AG04449 (cell line): ENCODE measurements at places on chromosomes 6 and 20.

- DNase-seq, result no peak
These were observed 48.3 kb downstream of the OR2B6 start for GRCh38 chr6:28005152-28005890.

DNA sequence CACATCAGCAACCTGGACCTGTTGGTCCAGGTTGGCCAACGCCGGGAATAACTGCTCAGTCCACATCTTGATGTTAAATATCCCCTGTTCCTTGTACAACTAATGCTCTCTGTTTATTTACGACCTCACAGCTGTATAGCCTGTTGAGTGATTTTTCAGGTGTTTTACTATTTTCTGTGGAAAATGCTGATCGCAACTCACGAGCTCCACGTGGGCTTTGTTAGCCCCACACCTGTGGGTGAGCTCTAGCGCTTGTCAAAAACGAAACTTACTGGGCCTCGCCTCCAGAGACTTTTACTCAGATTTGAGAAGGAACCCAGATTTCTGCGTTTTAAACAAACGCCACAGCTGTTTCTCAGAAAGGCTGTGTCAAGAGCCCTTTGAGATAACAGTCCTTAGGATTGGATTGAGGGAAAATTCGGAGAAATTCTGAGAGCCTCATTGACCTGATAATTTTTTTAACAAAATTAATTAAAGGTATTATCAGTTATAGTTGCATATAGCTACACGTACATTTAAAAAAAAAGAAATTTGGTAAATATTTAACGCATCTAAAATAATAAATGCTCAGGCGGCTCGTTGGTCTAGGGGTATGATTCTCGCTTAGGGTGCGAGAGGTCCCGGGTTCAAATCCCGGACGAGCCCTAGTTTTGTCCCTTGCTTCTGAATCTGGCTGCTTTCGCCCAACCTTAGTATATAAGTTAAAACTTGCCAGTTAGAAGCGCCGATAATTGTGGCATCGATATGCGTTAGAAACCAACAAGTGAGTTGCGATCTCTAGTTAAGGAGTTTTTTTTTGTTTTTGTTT is 16.7 kb downstream of the HMGN4 start:
- DNase-seq, result no peak

DNA sequence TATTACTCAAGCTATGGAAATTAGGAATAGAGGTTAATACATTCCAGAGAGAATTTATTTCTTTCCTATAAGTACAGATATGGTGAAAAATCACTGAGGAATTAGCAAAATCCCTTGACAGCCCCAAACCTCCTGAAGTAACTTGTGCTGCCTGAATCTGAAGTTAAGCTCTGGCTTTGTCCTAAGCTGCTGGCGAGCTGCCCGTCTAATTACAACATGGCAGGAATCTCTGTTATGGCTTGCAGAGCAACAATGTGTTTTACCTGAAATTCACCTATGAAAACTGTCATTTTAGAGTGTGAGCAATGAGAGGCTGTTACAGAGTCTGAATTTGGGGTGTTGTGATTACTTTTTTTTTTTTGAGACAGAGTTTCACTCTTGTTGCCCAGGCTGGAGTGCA is 22.5 kb upstream of the IYD start:
- DNase-seq, result no peak

GRCh38 chr20:38195521-38195920 is 30.5 kb upstream of the TGM2 start:
- no peak for DNase-seq

DNA sequence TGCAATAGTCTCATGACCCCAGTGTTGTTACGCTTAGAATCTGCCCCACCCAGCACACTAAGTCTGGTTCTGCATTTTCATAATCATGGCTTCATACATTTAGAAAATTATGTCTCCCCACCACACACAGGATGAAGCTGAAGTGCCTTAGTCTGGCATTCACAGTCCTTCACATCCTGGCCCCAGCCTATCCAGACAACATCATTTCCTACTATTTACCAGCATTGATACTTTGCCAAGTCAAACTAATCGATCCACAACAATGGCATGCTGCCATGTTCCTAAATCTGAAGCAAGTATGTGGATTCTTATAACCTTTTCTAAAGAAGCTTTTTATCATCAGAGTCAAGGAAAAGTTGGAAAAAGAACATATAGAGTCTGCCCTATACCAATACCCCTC is 132.4 kb upstream of the FBXL4 start:
- no peak for DNase-seq

DNA sequence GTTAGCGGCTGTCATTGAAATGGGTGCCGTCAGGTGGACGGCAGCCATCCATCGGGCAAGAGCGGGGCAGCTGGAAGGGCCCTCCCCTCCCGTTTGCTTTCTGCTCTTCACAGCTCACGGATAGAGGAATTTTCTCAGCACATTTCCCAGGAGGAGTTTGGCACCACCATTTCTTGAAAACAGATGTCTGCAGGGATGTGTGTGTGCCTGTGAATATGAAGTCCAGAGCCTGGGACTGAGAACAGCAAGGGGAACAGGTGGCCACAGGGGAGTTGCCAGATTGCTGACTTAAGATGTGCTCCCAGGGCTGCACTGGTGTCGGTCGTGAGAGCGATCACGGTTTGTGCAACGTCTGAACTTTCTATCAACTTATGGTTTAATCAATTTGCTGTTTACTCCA is 22.1 kb upstream of the ECI2 start:
- DNase-seq, result no peak

DNA sequence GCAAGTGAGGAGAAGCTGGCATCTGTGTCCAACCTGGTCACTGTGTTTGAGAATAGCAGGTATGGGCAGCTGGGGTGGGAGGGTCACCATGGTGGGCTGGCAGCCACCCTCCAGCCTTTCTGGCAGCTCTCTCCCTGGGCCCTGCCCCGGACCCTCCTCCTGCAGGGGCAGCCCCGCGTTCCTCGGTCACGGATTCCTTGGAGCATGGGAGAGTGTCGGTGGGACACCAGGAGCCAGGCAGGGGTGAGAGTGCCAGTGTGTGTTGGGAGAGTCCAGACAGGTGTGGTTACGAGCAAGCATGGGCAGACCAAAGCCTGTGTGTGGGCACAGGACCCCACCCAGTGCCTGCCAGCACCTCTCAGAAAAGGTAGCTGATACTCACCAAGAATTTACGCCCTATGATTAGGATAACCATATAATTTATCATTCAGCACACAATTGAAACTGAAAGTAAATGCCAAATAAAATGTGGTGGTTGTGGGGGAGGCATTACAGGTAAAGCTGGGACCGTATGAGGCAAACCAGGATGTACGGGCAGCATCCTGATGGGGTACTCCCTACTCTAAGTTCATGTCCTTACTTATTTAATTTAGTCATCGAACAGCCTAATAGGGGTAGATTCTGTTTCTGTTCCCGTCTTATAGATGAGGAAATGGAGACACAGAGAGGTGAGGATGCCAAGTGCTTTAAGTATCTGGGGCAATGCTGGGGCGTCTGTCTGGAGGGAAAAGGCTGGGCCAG is 542 bp downstream of the FGD2 start:
- DNase-seq, result no peak

DNA sequence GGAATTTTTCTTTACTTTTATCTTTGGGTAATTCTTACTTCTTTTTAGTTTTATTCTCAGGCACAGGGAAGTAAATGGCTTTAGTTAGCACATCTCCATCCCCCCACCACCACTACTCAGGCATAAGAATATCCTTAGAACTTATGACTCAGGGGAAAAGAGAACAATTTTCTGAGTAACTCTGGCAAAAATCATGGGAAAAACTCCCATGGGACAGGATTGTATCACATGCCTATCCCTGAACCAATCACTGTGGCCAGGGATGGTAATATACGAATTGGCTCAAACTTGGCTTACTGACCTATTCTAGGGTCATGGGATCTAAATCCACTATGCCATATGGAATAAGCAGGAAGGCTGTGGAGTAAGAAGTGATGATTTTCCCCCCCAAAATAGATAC is 339.1 kb downstream of the BTBD3 start:
- no peak for DNase-seq

DNA sequence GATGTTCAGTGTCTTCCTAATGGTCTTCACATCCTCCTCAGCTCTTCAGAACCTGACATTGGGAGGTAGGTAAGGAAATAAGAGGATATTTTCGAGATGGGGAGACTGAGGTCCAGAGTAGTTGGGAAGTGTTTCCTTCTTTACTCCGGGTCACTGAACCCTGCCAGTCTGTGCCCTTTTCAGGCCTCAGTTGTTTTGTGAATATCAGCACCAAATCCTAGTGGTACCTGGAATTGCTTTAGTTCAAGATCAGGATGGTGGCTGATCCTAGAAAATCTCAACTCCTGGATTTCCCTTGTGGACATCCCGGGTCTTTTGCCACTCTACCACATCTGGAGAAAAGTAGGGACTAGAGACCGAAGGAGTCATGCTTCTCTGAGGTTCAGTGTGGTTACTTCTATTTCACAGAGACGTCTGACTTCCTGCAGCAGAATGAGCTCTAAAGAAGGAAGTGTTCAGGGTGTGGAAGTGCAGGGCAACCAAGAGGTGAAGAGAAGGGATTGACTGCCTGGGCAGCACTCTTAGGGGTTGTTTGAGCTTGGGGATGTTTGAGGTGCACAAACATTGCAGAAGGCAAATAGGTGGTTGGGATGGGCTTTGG is 995 bp downstream of the STK4 start:
- no peak for DNase-seq

GRCh38 chr6:35058865-35059522 is 82.1 kb downstream of the TCP11 start:
- no peak for DNase-seq

GRCh38 chr6:31972709-31973350 is 892 bp upstream of the DXO start:
- DNase-seq, result no peak

GRCh38 chr20:36632147-36632486 is 13.9 kb downstream of the SLA2 start:
- no peak for DNase-seq

DNA sequence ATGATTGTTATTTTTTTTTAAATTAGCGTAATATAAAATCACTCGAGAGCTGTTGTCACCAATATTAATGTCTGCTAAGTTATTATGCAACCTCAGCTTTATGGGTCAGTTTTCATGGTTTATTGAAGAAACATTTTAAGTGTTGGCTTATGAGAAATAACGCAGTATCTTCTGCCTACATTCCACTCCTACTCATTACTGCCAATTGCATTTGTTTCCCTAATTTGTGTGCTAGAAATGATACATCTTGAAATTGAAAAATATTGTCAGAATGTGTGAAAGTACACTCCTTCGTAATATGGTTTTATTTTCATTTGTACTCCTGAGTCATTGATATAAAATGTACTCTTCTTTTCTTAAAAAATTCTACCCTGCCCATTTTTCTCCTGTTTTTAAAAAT is 333.3 kb upstream of the HSF2 start:
- DNase-seq, result no peak

DNA sequence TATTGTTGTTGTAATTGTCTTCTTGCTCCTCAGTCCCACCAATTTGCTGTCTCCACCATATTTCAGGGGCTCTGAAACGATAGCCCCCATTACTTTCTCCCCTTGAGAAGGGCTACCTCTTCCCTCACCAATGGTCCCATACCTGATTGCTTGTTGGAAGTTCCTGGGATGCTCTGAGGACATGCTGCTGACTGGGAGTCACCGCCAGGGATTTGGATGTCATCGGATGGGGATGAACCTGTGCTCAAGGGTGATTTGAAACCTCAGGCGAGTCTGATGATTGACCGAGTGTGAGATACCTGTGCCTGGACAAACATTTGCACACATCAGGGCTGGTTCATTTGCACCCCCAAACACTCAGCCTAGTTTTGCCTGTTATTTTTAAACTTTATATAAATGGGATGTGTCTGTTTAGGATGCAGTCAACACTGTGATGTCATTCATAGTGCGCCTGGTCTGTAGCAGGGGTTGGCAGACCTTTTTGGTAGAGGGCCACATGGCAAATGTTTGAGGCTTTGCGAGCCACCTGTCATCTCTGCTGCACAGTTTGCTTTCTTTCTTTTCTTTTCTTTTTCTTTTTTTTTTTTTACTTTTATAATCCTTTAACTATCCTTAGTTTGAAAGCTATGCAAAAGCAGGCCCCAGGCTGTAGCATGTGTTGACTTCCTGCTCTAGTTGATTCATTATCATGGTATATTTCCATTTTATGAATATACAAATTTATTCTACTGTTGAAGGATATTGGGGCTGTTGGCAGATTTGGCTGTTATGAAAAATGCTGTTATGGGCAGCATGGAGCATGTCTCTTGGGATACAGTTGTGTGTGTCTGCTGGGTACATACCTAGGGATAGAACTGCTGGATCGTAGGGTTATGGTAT is 118.5 kb upstream of the PHACTR3 start:
- no peak for DNase-seq

DNA sequence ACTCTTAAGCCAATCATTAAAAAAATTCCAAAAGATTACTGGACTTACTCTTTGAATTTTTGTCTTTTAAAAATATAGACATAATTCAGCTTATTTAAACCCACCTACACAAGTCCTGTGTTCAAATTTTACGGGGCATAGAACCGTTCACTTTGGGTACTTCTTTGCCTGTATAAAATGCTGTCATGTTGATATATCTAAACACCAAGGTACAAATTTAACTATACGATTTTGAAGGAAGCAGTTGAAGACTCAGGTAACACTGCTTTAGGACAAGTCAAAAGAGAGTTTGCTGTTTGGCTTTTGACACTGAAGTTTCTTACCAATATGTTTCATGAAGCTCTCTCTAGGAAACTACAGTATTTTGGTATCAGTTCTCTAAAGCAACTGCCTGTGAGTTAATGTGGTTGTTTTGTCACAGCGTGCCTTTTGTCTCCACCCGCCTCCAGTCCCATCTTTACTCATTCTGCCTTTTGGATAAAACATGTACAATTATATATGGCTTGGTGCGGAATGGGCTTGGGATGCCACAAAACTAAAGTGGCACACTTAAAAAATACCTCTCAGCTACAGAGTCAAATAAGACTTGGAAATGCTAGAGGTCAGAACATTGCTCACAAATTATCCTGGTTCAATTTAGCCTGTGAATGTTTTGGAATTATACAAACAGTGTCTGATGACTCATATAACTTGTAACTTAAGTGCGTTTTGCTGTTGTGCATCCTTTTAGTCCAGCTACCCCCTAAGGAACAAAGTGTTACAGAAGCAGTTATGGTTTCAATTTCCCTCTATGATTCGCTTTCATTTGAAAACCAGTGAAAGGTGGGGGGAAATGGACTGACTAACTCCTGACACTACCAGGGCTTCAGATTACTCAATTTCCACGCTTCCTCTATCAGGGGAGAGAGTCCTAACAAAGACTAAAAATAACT is 38.7 kb downstream of the RGS17 start:
- DNase-seq, result peak; percentile 62

GRCh38 chr20:52289956-52290565 is 98.5 kb upstream of the ZFP64 start:
- DNase-seq, result no peak

GRCh38 chr6:162056061-162056460 is 671.5 kb downstream of the PRKN start:
- no peak for DNase-seq
